ENCODE measurements at places on chromosomes 12 and 14.

DNA sequence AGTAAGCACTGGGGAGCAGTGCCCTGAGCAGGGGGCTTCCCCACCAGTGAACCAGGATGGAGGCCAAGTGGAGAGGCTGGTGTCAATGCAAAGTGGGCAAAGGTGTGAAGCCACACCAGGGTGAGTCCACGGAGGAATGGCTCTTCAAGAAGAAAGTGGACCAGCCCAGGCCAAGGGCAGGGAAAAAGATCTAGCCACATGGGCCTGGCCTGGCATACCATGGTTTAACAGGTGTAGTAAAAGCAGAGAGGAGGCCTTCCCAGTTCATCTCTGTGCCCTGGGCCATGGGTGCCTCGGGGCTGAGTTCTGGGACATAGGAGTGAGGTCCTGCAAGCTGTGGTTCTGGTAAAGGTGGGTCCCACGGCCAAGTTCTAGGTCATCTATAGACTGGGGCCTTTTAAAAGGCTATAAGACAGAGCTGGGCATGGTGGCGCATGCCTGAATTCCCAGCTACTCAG is 153.4 kb downstream of the DPF3 start:
- DNase-seq, result no peak

DNA sequence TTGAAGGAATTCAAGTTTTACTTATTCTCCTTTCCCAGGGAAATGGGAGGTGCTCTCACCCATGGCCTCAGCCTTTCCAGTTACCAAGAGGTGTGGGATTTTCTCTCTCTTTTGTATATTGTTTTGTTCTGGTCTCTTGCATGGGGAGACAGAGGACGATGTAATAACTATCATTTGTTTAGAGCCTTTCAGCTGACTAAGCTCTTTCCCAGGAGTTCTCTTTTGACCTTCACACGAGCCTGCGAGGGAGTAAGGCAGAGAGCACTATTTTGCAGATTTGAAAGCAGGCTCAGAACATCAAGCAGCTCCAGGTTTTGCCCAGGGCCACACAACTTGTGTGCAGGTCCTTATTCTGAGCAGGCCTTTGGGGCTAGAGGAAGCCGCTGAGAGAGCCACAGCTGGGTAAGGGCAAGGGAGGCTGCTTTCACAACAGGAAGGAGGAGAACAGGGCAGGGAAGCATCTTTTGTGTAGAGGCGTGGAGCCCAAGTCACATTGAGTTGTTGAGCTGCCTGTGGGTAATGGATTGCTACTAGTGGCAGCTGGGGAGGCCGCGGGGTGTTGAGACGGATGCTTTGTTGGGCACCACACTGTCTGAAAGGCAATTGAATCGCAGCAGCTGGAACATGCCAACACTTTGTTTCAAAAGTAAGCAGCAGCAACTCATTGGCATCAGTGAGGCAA is 116.2 kb downstream of the PRMT8 start:
- DNase-seq, result no peak

GRCh38 chr14:71523630-71524319 is 408.5 kb upstream of the RGS6 start:
- DNase-seq, result no peak

DNA sequence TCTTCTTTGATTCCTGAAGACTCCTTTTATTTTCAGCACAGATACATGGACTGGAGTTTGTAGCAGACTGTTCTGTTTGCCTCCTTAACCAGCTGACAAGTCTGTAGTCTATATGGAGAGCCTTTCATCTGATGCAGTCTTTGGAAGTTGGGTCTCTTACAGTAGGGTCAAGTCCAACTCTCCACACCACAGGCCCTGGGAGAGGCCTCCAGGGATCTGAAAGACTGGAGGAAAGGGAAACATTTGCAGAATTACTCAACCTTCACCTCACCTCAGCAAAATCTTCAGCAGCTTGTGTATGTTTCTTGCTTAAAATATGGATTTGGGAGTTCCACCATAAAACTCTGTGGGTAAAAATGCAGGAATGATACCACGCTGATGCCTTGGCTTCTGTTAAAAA is 188.4 kb downstream of the MSRB3 start:
- no peak for DNase-seq

DNA sequence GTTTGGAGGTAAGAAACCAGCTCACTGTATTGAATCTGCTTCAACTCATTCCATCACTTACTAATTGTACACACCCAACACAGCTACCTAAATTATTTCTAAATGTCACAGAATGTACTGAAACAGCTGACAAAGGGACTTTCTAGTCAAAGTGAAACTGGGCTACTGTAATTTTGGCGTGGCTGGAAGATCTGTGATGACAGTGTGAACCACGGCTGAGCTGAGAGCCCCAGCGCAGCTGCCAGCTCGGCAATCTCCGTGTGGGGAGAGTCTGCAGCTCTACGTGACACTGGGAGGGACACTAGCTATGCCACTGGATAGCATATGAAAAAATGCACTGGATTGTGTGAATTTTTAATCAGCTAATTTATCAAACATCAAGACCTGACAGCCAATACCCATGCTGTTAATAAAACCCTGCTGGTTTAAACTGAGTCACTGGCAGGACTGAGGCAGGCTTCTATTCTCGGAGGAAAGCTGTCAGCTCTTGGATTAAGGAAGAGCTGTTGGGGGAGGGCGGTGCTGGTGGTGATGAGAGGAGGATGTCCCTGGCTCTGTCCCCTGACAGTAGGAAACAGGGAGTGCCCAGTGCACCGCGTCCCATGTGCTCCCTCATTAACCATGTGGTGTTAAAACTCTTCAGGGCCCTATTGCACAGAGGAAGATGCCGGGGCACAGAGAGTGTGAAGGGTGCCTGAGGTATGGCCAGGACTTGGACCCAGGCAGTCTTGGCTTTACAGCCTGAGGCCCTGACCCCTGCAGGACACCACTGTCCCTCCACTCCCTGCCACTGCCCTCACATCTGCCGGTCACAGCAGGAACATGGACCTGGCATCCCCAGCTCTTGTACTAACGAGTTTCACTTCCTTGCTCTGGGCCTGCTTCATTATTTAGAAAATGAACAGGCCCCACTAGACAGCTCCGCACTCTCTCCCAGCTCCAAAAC is 13.3 kb downstream of the SLC15A4 start:
- DNase-seq, result no peak

GRCh38 chr14:20652996-20653975 is 11.8 kb upstream of the OR6S1 start:
- peak; percentile 90 for DNase-seq

- peak; percentile 50 for DNase-seq
These were observed 62.2 kb downstream of the BMP4 start for GRCh38 chr14:53894456-53894855.

DNA sequence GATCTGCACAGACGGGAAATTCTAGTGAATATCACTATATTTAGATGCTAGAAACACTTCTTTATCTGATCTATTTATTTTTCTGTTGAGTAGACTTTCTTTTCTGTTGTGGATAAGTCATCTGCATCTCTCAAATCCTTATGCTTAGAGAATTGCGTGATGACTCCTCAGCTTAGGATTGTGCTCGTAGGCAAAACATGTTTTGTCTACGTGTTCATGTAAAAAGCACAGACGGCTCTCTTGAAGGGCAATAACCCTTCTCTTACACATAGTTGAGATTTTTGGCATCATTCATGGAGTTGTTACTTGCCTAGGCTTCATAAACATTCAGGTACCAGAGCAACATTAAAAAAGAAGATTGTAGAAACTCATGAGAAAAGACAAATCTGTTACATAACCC is 18.6 kb downstream of the PPFIBP1 start:
- DNase-seq, result peak; percentile 92

DNA sequence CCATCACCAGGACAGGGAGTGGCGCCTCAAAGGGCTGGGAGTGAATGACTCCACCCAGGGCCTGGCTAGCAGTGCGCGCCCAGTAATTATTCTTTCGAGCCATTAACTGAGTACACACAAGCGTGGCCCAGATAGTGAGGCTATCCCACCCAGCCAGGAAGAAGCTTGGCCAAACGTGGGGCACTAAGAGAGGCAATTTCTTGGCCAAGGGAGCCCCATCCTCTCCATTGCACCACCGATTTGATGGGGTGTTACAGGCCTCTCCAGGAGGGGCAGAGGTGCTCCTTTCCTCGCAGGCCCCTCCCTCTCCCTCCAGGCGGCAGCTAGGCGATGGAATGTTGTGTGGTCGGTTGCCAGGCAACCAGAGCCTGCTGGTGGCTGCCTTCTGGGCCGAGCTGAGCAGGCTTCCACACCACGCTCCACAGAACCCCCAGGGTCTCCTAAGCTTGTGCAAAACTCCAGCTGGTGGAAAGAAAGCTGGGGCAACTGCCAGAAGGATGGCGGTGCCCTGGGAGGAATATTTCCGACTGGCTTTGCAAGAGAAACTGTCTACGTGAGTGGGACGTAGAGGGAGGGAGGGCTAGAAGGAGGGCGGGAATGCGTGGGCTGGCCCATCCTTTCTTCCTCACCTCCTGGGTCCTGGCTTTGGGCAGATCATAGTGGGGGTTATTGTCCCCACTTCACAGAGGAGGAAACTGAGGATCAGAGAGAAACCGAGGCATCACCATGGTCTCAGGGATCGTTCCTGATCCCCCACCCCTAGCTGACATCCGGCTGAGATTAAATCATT is at the start of gene CFAP73:
Gene CFAP73 (plus strand): TSS at position 364 of the 790 bp plus-strand sequence. CDS start 134 bp downstream, at position 498.
- peak; percentile 78 for DNase-seq

- DNase-seq, result peak; percentile 78
These were observed at the start of gene PTPN21 for GRCh38 chr14:88554457-88555286. Gene PTPN21, minus strand, starts transcription at chr14:88555007. Its CDS starts 4,590 bp downstream, at chr14:88550417.

DNA sequence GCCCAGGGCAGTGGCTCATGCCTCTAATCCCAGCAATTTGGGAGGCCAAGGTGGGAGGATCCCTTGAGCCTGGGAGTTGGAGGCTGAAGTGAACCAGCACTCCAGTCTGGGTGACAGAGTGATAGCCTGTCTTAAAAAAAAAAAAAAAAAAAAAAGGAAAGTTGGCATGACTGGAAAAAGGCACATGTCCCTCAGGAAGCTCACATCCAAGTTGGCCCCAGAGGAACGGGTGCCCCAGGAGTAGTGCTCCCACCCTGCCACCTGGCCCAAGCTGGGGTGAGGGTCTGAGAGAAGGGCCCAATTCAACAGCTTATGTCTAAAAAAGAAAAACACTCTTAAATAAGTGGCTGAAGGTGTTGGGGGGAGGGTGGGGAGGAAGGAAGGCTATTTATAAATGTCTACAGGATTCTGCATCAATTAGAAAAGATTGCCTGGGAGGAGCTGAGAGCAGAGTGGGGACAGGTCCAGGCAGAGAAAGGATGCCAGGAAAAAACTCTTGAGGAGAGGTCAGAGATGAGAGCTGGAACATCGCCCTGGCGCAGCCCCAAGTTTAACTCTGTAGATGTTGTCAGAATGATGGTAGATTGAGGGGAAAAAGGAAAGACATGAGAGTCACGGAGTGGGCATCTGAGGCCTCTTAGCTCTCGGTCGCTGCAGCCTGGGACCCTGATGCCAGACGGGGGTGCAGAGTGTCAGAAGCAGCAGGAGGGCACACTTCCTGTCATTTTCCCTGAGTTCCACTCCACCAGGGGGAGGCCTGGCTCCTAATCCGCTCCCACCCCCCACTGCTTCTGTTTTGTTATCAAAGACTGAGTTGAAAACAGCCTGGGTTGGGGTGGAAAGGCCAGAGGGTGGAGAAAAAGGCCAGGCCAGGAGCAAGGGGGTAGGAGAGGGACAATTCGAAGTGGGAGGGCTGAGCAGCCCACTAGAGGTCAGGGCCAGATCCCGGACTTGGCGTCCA is 7.3 kb downstream of the SPRYD3 start:
- DNase-seq, result no peak

GRCh38 chr12:28742791-28743190 is 406.3 kb upstream of the FAR2 start:
- peak; percentile 35 for DNase-seq

DNA sequence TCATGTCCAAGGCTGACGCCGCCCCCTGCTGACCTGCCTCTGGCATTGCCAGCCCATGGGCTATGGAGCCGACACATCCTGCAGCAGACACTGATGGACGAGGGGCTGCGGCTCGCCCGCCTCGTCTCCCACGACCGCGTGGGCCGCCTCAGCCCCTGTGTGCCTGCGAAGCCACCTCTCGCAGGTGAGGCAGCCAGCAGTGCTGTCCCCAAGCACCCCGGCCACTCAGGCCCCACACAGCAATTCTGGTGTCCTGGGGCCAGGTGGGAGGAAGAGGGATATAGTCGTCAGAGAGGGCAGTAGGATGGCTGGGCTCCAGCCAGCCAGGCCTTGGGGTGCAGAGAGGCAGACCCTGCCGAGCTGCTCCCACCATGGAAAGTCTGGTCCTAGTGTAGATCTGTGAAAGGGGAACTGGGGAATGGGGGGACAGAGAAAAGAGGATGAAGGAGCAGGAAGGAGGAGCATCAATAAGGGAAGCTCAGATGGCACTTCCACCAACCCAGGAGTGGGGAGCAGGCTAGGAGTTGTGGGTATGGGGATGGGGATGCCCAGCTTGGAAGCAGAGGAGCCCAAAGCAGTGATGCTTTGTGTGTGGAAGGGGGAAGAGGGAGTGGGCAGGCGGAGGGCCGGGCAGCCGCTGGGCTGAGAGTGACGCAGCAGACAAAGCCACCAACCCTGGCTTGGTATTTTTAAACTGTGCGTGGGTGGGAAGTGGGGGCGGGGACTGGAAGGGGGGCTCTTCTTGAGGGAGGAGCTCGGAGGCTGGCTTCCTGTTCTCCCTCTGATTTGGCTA is 4.7 kb downstream of the NAB2 start:
- DNase-seq, result peak; percentile 77

DNA sequence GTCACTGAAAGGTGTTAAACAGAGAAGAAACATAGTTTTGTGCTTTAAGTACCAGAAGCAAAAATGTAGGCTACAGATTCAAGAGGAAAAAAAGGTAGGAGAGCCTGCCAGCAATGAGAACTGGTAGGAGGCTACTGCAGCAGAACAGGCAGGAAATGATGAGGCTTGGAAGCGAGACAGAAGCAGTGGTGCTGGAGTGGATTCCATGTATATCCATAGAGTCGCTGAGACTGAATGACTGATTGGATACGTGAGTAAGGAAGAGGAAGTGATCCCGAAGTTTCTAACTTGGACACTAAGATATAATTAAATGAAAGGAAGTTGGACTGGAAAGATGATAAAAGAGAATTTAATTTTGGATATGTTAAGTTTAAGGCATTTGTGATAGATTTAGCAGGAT is 45.0 kb upstream of the CCDC91 start:
- no peak for DNase-seq

GRCh38 chr14:37062191-37062803 is 110.1 kb downstream of the SLC25A21 start:
- no peak for DNase-seq

- no peak for DNase-seq
These were observed 44.4 kb upstream of the STXBP6 start for GRCh38 chr14:25094171-25094907.

GRCh38 chr12:28216016-28216415 is 25.8 kb downstream of the CCDC91 start:
- DNase-seq, result no peak
